ENCODE measurements at places on chromosomes 2 and 18.

DNA sequence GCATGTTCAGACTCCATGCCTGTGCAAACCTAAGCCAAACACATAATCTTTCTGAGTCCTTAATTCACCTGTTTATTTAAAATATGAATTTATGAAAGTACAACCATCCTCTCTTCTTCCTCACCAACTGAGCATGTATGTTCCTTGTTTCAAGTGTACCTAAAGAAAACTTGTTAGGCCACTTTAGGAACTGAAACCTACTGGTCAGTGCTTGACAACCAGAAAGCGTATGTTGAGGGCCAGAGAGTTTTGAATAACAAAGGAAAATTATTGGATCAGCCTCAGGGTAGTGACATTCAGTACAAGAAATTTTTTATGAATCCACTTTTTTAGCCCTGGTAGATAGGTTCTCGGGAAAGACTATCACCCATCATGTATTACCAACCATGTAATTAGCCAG lies 847.6 kb upstream of the CELF4 start:
- no peak for DNase-seq

DNA sequence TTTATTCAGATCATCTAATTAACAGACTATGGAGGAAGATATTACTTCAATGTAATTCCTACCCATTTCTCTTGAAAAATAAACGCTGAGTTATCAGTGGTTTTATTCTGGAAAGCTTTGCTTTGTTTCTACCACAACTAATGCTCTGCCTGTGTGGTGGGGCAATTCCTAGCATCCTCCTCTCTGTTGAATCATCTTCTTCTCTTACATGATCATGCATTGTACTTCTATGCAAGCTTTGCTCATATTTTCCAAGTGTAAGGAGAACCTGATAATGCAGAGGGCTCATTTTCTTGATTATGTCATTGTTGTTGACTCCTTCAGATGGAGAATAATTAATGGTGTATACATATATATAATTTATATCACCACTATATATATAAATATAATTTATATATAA lies 46.7 kb downstream of the CCDC195 start:
- DNase-seq = no peak

GRCh38 chr18:63197246-63197869 lies 122.2 kb downstream of the BCL2 start:
- no peak for DNase-seq

DNA sequence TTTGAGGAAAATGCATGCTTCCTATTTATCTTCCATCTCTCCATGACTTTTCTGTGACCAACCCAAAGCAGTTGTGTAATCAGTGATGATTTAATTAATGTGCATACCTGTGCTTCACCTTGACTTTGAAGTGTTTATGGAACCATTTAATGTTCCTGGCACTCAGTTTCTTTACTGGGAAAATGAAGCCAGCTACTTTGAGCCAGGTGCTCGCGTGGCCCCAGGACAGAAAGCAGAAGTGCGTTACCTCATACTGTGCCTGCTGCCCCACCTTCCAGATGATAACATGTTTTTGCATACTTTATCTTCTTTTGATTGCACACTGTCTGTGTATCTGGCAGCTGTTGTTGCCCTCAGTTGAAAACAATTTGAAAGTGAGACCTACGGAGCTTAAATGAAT lies 61.3 kb downstream of the PMAIP1 start:
- DNase-seq = no peak

- no peak for DNase-seq
Measured at GRCh38 chr2:180247658-180248057, 240.6 kb upstream of the CWC22 start.

DNA sequence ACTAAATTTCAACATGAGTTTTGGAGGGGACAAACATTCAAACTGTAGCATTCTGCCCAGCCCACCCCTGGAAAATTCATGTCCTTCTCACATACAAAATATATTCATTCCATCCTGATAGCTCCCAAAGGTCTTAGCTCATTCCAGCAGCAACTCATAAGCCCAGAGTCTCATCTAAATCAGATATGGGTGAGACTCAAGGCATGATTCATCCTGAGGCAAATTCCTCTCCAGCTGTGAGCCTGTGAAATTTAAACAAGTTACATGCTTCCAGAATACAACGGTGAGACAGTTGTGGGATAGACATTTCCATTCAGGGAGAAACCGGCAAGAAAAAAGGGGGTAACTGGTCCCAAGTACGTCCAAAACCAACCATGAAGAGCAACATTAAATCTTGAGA lies 43.5 kb upstream of the FAHD2A start:
- DNase-seq = no peak

DNA sequence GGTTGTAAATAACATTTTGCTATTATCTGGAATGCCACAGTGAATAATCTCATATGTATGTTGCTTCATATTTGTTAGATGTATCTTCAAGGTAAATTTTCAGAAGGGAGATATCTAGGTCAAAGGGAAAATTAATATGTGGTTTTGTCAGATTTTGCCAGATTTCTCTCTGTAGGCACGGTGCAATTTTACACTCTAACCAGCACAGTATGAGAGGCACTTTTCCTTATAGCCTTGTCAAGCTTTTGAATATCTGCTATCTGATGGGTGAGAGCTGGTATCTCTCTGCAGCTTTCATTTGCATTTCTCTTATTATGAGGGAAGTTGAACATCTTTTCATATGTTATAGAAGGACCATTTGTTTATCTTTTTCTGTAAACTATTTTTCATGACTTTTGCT lies 175.7 kb upstream of the PGAP1 start:
- DNase-seq = no peak

DNA sequence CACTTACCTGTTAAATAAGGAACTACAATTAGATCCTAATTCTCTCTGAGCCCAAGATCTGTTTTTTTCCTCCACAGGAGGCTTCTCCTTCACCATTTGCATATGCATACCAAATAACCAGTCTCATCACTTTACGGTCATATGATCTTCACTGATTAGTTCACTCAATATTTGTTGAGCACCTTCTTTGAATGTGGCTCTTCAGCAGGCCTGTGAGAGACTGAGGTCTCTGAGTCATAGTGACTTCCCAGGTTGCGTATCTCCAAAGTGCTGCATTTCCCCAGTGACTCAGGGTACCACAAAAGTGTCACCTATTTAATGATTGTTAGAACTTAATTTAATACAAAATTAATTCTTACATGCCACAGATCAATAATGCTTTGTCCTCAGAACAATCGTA lies 108.8 kb upstream of the TRIB2 start:
- no peak for DNase-seq

DNA sequence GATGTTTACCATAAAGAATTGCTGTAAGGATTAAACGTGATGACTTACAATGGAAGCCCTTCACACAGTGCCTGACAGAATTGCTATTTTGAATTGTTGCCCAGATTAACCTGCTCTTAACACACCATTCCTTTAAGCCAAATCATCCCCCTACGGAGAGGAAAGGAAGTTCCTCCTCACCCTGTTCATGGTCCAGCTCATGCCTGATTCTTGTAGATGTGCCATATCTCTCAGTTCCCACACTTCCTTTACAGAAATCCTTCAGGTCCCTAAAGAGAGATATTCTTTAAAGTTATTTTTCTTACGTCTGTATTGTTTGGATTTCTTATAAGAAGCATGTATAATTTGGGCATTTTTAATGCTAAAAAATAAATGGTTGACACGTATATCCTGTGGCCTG lies 127.5 kb upstream of the DAPL1 start:
- peak; percentile 88 for DNase-seq

DNA sequence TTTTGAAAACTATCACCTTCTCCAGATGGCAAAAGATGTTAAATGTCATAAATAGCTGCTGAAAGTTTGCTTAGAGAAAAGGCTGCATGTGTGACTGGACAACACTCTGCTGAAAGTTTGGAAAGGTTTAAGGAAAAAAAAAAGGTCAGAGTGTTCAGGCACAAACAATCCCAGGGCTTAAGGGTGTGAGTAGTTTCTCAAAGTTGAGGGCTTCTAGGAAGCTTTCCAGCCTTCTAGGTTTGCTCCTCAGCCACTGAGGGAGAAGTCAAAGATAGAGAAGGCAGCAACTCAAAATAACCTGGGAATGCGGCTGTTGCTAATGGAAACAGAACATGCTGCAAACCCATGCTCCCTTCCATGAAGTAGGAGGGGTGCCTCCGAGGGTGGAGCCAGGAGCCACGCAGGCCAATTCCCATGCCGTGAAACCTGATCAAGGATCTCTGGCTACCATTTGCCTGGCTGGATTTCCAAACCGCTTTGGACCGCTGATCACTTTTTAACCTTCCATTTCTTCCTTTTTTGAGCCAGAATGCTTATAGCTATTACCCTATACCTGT lies 88.0 kb downstream of the TEX51 start:
- DNase-seq = no peak

GRCh38 chr2:64359171-64359891 lies 94.6 kb upstream of the LGALSL start:
- no peak for DNase-seq

- DNase-seq = no peak
Measured at GRCh38 chr18:30044496-30044895, 998.0 kb downstream of the DSC3 start.

DNA sequence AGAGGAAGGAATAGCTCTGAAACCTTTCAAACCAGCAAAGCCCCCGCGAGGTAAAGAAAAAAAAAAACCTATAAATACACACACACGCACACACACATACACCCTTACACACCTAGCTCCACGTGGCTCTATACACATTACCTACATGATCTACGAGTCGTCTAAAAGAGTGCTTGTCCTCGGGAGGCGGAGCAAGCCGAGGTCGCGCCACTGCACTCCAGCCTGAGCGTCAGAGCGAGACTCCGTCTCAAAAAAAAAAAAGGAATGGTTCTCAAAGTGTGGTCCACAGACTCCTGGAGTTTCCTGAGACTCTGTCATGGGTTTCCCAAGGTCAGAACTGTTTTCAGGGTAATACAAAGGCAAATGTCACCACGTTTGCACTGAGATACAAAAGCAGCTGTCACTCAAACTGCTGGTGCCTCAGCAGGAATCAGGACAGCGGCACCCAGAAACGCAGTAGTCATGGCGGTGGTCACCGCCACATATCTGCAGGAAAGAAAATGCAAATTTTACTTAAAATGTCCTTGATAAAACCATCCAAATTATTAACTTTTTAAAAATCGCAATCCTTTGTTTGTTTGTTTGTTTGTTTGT lies 130.0 kb upstream of the GPC1 start:
- no peak for DNase-seq

- no peak for DNase-seq
Measured at GRCh38 chr2:137912371-137912770, 51.9 kb upstream of the HNMT start.

GRCh38 chr2:162242586-162243280 lies 512 bp downstream of the FAP start:
- no peak for DNase-seq

- DNase-seq = no peak
Measured at GRCh38 chr2:148046802-148047201, 25.9 kb downstream of the MBD5 start.

DNA sequence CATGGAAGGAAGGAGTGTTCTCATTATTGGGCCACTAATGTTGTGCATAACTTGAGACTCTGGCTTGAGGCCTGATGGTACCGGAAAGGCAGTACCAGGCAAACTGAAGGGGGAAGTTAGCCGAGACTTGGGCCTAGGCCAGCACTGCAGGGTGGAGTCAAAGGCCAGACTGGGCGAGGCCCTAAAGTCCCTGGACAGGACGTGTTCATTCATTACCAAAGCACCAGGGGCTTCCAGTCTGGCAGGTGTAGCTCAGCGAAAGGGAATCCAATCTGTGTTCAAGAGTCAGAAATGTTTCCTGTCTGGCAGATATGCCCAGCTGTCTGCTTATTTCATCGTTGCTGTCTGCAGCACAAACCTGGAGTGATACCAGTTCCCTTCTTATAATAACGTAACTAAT lies 4.7 kb upstream of the ITSN2 start:
- peak; percentile 47 for DNase-seq

DNA sequence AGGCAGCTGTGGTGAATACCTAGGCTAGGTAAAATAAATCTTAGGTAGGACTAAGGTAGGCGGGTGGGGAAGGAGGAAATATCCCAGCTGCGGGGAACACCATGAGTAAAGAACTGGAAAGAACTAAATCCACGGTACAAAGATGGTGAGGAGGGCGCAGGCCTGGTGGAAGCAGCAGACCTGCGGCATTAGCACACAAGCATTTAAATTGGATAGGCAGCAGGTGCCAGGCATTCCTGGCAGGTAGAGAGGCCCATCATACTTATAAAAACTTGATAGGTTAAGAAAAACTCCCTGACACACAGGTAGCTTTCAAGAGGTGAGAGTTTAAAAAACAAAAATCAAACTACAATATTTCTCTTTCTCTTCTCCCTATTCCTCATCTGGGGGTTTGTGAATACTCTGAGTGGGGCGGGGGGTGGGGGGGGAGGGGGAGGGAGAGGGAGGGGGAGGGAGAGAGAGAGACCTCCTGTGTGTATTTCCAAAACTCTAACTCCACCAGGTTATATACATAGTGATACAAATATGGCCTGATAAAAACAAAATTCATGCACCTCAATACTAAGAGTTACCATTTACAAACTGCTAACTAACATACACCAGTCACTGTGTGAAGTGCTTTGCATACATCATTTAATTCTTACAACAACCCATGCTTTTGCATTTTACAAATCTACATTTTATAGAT lies 13.5 kb downstream of the AAK1 start:
- no peak for DNase-seq

DNA sequence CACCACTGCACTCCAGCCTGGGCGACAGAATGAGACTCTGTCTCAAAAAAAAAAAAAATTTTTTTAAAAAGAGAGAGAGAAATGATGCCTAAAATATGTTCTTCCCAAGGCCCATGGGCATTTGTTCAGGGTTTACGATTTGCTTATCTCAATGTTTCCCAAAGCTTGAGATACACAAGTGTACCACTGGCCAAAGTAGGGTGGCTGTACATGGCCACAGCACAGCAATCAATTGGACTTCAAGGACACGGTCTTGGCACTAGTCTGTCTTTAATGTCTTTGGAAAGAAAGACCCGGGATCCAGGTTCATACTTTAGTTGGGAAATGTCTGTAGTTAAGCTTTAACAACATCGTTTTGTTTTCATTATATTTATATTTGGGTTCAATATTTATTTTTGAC lies 9.5 kb upstream of the CATIP start:
- DNase-seq = no peak

- no peak for DNase-seq
Measured at GRCh38 chr2:15775753-15776628, 164.4 kb upstream of the MYCN start.

GRCh38 chr18:74528478-74528877 lies 5.8 kb upstream of the CNDP1 start:
- no peak for DNase-seq

GRCh38 chr2:183244300-183244844 lies 120.1 kb downstream of the NUP35 start:
- no peak for DNase-seq

All from glomerular endothelial cell (primary cell).